NAMALWA (cell line): ENCODE measurements at places on chromosomes 1 and 21.

DNA sequence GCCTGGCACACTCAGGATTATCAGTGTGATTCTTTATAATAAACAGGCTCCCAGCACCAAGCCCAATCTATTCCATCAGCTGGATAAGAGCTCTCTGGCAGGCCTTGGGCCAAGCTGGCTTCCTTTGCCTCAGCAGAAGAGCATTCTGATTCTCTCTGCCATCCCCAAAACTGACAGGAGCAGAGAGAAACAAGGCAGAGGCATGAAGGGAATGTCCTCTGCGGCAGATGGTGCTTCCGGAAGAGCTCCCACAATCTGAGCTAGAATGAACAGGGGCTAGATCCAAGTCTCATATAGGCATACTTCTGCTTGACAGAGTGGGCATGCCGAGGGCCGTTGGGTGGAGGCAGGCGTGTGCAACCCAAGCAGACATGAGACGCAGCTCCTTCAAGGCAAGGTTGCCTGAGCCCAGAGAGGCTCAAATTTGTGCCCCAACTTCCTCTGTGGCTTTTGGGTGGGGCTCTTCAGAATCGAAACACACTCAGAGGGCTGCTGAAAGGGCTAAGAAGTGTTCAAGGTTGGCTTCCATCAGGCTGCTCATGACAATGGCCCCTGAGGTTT is 4.0 kb downstream of the CAPN2 start:
- DNase-seq = no peak

DNA sequence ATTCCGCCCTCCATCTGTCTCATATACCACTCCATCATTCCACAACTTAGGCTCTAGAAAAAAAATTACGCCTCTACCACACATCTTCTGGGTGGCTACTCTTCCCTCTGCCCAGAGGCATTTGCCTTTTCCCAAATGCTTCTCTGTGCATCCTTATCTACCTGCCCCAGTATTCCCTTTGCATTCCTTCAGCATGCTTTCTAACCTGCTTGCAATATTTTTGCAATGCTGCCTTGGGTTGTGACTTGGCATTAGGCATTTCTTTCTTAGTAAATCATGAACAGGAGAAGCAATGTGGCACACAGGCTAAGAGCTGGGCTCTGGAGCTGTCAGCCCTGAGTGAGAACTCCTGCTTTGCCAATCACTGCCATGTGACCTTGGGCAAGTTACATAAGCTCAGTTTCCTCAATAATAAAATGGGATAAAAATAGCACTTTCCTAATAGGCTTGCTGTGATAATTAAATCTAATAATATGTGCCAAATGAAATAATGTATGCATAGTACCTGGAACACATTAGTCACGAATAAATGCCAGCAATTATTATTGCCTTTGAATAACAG is 276.0 kb downstream of the ASTN1 start:
- DNase-seq = no peak

- DNase-seq = no peak
Measured at GRCh38 chr1:212613440-212614335, 5.1 kb downstream of the ATF3 start.

DNA sequence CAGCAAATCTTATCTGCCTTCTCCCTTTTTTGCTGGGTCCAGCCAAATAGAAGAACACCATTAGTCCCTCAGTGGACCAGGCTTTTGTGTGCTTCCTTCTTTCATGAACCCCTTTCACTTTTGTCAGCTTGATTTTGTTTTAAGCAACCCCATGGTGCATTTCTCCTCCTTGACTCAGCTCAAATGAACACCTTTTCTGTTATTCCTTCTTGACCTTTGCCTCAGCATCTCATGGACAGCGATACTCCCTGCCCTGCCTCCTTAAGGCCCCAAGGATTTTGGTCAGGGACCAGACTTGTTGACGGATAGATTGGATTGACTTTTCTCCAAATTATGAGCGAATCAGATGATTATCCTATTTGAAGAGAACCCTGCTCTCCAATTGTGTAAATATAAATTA is 356.6 kb upstream of the USP24 start:
- DNase-seq = no peak

GRCh38 chr1:99004861-99005442 is at the start of gene PLPPR5:
Gene PLPPR5 (minus strand): TSS chr1:99004861. CDS start chr1:99004671, 190 bp downstream.
- DNase-seq = no peak

DNA sequence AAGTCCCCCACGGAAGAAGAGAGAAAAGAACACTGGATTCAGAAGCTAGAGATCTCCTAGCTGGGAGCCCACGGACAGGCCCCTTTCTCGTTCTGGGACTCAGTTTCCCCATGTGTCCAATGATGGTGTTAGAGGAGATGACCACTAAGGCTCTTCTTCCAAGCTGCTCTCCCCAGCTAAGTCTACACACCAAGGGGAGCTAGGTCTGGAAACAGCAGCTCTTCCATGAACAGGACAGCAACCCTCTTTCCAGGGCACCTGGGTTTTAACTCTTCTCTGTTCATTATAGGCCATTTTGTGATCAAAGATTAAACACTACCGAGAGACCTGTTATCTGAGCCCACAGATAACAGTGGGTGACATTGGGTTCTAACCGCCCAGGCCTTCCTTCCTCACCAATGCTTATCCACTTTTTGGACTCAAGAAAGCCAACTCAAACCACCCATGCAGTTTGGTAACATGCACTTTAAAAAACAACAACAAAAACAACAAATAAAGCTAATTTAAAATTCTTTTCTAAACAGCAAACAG is 85.9 kb downstream of the MRPL37 start:
- DNase-seq = no peak

GRCh38 chr1:84996846-84997666 is at the start of gene MCOLN2:
Gene MCOLN2 (minus strand): TSS chr1:84997113. CDS start chr1:84996872, 241 bp downstream.
- peak; percentile 78 for DNase-seq

DNA sequence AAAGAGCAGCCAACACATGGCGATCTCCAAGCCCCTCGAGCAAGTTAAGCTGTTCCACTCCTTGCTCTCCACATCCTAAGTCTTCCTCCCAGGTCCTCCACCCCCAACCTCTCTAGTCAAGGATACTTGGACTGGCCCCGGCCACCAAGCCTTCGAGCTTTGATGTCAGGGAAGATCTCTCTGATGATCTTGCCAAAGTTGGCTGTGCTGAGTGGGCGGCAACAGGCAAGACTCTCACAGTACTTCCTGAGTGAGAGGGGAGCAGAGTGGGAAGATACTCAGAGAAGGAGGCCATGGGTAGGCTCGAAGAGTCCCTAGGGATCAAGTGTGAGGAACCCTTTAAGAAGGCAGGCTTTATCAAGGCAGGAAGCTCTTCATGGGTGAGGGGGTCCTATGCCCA is 2.8 kb downstream of the RFX5 start:
- no peak for DNase-seq

DNA sequence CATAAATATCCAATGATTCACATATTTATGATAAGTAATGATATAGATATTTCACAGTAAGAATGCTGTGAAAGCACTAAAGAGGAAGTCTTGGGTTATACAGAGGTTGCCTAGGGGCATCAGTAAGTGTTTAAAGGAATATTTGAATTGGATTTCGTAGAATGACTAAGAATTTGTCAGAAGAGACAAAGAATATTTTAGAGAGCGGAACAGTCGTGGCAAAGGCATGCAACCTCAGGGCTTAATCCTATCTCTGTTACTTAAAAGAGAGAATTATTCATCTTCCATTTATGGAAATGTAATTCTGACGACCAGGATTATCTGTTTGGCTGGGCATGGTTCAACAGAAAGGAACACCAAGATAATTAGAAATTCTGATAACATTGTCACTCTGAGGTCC is 171.9 kb upstream of the NR5A2 start:
- DNase-seq = no peak

DNA sequence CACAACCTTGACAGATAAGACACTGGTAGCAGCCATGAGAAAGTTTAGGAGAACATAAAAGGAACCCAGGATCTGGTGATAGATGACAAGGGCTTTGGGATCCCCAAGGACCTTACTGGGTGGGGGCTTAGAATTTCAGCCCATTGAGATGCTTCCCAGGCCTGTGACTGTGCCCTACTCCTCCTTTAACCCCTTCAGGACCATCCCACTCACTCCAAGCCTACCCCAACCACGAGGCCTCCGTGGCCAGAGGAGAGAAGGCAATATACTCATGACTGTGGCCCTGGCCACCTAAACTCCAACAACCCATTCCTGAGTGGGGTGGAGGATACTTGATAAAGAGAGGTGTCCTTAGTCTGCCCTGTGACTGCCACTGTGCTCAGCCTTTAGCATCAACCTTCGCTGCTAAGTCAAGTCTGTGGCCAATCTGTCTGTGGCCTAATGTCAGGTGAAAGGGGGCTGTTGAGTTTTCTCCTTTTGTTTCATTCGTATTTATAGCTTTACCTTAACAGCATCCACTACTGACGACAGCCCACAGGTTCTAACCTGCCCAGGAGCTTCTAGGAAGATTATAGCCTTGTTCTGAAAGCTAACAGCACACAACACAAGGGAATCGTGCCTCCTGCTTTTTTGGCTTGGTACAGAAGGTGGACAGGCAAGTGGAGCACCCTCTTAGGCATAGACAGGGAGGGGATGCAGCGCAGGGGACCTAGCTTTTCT is 16.9 kb upstream of the BCAR3 start:
- no peak for DNase-seq

DNA sequence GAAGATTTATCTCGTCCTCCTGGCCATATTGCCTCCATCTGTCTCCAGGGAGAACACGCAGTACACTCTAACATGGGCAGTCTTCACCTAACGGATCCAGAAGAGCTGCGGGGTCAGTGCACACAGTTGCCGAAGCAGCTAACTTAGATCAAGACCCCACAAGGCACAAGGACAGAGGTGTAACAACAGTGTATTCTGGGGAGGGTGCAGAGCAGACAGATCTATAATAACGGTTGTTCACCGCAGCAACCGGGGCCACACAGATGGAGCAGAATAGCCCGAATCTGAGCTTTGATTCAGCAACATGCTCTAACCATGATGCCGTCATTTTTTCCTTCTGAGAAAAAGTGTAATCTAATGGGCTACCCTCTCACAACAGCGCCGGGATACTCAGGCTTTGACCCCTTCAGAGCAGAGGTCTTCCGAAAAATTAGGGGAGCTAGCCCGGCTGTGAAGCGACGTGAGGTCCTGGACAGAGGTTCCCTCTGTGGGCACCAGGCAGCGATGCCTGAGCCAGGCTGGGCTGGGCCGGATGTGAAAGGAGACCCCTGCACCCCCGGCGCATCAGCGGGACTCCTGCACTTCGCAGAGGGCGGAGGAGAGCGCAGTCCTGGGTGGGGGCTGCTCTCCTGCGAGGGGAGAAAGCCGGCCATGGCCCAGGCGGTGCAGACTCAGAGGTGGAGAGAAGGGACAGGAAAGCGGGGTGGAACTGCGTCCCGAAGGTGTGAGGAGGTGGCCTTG is 57.5 kb downstream of the BCL9 start:
- DNase-seq = peak; percentile 45

DNA sequence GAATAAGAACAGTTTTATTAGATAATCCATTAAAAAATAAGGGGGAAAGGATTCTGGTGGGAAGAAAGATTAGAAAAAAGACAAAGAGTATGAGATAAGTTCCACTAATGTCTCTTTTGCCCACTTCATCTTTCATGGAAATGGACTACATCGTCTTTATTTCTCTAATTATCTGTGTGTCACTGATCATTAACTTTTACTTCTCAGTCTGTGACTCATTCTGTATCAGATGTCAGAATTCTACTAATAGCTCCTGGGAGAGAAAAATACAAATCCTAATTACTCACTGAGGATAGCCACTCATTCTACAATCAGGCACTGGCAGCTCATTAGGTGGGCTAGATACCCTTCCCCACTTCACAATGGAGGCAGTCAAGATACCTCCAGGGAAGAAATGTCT is 41.7 kb downstream of the ILDR2 start:
- DNase-seq = no peak

DNA sequence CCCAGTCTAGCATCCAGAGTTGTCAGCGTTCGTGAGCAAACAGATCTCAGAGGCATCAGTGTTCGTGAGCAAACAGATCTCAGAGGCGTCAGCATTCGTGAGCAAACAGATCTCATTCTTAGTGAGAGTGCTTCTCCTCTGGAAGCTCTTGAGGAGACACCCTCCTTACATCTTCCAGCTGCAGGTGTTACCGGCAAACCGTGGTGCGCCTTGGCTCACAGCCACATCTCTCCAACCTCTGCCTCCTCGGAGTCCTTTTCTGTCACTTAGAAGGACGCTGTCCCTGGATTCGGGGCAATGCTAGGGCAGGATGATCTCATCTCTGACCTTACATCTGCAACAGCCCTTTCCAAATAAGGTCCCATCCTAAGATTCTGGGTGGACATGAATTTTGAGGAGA is 14.6 kb upstream of the UMODL1 start:
- no peak for DNase-seq

DNA sequence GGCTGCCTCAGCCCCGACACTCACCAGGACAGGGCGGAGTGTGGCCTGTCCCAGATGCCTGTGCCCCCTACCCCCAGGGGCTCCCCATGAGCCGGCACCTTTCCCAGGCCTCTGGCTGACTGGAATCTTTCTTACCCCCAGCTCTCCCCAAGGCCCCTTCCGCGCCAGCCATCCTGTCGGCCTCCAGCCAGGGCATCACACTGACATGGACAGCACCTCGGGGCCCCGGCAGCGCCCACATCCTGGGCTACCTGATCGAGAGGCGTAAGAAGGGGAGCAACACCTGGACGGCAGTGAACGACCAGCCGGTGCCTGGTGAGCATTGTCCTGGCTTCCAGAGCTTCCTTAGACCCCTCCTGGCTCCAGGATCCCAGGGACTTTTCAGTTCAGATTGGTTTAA is 26.5 kb downstream of the IGFN1 start:
- DNase-seq = no peak

- no peak for DNase-seq
Measured at GRCh38 chr1:50697440-50698421, 262.3 kb downstream of the FAF1 start.

- DNase-seq = peak; percentile 95
Measured at GRCh38 chr1:222634180-222635013, 16.5 kb downstream of the MIA3 start.

DNA sequence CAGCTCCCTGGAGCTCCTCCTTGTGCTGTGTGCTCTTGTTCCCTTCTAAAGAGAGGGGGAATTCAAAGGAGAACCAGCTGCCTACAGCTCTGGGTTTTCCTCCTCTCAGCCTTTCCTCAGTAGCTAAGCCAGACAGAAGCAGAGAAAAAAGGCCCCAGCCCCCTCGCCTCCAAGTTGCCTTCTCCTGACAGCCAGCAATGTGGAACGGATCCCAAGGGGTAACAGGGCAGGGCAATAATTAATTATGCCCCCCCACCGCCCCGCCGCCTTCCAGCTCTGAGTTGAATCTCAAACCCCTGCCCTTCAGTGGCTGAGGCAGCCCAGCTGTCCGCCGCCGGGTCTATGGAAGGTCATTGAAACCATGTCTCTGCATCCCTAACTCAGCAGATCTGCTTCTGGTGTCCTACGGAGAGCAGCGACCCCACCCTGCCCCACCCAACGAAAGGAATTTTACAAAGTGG is 69.0 kb upstream of the GOLT1A start:
- no peak for DNase-seq

DNA sequence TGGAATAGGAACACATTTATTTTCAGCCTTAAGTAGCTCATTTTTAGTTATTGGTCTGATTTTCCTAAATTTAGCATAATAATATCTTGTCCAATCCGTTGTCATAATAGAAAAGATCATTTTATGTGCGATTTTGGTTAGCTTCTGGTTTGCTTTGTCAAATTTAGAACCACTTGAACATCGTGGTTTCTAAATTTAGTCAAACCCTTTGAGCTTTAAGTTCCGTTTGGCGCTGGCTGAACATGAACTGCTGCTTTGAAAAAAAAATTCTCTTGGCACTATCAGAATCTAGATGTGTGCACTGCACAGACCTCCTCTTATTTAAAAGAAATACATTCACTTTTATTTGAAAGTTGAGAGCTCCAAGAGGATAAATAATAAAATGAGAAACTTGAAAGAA is 370.6 kb downstream of the PTPRC start:
- peak; percentile 70 for DNase-seq
